ENCODE measurements at places on chromosomes 5 and 9. TPM values are rescaled to one million over a fixed set of nuclear protein-coding genes. Genes with fewer than 3 reads are reported as not detected.

DNA sequence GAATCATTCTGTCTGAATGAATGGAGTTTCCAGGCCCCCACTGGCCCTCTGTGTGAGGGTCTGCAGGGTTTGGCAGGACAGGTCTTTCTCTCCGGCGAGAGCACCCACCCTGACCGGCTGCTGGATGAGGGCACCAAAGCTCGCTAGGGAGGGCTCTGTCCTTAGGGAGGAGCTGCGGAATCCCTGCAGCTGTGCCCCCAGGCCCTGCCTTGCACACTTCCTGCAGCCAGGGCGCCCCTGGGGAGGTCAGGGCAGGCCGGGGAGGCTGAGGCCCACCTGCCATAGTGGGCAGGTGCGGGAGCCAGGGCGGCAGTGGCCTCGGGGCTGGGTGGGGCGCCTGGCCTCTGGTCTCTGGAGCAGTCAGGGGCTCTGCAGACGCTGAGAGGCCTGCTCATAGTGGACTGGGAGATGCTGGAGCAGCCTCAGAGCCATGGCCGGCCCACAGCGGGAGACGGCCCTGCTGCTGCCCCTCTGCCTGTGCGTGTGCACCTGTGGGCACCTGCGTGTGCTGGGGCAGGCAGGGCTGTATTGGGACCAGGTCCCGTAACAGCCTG is 36.1 kb downstream of the EXOC3 start:
- H3K4me3 ChIP-seq, result no peak overlapping the region
- peaks cover 21% of the 10 kb centered on the region for H3K36me3 ChIP-seq
- H3K27ac ChIP-seq, result no peak overlapping the region

DNA sequence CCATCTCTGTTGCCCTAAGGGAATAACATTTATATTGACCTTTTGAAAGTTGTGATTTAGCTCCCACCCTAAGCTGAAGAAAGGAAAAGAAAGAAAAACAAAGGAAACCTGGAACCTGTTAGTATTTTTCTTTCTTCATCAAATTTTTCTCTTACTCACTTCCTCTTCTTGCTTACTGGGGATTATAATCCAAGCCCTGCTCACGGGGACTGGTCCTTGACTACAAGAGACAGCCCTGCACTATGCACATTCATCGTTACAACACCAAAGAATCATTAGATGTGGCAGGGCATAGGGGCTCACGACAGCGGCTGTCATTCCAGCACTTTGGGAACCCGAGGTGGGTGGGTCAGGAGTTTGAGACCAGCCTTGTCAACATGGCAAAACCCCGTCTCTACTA is 37.8 kb upstream of the LPAR1 start:
- no peaks in the 10 kb centered on the region for H3K27me3 ChIP-seq
- no peaks in the 10 kb centered on the region for H3K36me3 ChIP-seq
- no peak overlapping the region for H3K4me3 ChIP-seq
- no peak overlapping the region for H3K27ac ChIP-seq

- H3K36me3 ChIP-seq, result no peaks in the 10 kb centered on the region
- DNase-seq, result no peak
- no peaks in the 10 kb centered on the region for H3K4me1 ChIP-seq
- no peak overlapping the region for H3K27ac ChIP-seq
Observed at GRCh38 chr9:13548535-13548934, 269.0 kb upstream of the MPDZ start.

DNA sequence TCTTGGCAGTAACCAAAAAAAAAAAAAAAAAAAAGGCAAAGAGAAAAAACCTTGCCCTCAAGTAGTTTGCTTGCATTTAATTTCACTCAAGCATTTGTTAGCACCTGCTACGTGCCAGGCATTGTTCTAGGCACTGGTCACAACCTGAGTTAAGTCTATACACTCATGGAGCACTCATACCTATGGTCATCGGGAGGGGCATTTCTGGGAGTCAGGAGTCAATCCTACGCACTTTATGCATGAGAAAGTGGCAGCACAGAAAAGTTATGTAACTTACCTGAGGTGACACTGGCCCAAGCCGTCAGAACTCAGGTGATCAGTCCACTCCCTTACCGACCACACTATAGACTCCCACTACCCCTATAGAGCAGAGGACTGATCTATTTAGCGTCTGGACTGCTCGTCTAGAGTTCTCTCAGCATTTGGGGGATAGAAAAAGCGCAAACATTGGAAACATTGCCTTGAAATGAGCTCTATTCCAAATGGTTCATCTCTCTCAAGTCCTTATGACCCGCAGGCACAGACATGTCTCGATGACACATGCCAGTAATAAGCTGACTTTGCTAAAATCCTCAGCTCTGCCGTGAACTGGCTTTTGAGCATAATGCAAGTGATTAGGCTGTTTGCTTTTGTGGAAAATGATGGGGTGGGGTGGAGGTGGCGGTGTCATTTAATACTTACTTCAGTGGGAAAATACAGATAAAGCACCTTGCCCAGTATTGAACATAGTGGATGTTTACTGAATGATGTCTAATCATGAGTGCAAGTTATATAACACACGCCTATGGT is 160.2 kb downstream of the ARHGEF28 start:
- H3K27me3 ChIP-seq, result no peaks in the 10 kb centered on the region
- H3K27ac ChIP-seq, result peak overlapping the region; percentile 52
- H3K36me3 ChIP-seq, result no peaks in the 10 kb centered on the region
- no peak overlapping the region for H3K4me3 ChIP-seq
- DNase-seq, result no peak

- H3K36me3 ChIP-seq, result no peaks in the 10 kb centered on the region
- H3K27me3 ChIP-seq, result no peaks in the 10 kb centered on the region
- H3K4me1 ChIP-seq, result no peaks in the 10 kb centered on the region
- H3K4me3 ChIP-seq, result no peak overlapping the region
- DNase-seq, result no peak
- no peak overlapping the region for H3K27ac ChIP-seq
Observed at GRCh38 chr5:90173299-90174030, 236.1 kb downstream of the CETN3 start.

PIP5KL1 gene
- 0.17 TPM for total RNA-seq
